ENCODE measurements at places on chromosomes 5 and 9.

- no peak for DNase-seq
Measured at GRCh38 chr9:37730256-37730655, 23.3 kb upstream of the TRMT10B start.

DNA sequence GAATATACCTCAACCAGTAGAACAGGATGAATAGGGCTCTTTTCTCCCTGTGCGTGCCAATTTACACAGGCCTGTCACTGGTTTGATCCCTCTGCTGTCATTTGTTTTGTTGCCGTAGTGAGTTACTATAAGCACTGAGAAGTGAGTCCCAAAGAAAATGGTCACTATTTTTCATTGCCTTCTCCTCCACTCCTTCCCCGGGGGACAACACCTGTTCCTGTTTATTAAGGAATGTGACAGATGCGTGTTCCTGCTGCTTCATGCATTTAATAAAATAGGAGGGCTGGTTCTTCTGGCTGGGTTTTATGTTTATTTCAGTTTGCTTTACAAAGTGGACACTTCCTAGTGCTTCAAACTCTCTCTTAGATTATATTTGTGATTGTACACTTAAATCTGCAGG lies 6.4 kb downstream of the THBS4 start:
- DNase-seq: no peak

DNA sequence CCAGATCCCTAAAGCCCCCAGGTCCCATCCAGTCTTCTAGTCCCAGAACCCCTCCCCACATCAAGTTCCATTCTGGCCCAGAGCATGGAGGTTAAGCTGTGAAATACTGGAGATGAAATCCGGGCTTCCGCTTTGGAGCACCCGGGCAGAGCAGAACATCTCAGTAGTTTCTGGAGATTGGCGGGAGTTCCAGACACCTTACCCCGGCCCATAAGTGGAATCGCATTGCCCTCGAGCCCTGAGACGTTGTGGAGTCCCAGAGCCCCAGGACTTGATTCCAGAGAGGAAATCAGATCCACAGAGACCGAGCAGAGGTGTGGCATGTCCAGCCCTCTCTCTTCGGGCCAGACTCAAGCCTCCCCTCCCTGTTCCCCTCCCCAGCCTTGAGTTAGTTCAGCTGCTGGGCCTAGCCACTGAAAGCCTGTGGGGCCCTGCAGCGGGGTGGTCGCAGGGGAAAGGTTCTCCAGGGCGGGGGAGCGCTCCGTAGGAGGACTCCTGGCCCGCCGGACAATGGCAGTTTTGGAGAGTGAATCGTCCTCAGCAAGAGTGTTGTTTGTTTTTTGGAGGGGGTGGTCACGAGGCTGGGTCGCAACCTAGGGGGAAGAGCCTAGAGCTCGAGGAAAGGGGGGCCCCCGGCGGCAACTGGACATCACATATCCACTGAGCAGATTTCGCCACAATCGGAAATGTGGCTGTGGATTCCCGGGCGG lies 1.0 kb upstream of the PAX5 start:
- no peak for DNase-seq

DNA sequence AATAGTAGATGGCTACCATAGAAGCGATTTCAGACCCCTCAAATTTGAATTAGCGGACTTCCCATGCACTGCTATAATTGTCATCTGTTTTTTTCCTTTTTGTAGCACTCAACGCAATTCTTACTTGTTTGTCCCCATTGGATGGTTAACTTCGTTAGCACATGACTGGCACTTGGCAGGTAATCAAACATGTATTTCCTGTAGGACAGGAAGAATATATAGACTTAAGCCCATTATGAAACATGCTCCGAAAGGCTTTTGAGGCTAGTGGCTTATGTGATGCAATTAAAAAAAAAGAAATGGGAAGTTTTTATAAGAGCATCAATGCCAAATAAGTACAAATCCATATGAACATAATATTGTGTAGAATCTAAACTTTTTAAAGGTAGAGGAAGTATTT lies 301.2 kb downstream of the PSAT1 start:
- no peak for DNase-seq

DNA sequence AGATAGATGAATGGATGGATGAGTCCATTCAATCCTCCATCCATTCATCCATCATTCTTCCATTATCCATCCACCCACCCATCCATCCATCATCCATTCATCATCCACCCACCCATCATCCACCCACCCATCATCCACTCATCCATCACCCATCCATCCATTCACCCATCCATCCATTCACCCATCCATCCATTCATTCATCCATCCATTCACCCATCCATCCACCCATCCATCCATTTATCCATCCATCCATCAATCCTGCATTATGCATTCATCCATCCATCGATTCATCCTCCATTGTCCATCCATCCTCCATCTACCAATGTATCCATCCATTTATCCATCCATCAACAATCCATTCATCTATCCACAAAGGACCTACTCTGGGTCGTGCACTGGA lies 12.8 kb upstream of the PHYKPL start:
- DNase-seq: no peak

GRCh38 chr5:119409235-119409815 lies 43.0 kb upstream of the HSD17B4 start:
- DNase-seq: no peak

- no peak for DNase-seq
Measured at GRCh38 chr9:77616191-77616590, 31.9 kb downstream of the GNA14 start.

DNA sequence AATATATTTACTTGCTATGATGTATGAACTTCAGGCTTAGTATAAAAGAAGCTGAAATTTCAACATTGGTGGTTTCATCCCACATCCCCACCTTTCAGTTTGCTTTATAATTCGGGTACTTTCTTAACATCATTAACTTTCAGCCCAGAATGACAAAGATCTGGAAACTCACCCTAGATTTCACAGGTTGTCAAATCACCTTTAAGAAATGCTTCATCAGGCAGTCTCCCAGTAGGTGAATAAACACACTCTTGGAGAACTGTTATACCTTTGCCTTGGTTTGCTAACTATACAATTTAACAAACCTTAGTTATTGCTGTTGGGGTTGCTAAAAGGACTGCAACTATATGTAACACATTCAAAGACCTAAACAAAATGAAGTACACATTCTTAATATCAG lies 54.4 kb downstream of the MLANA start:
- no peak for DNase-seq

- DNase-seq: no peak
Measured at GRCh38 chr9:117887383-117887782, 183.2 kb downstream of the TLR4 start.

DNA sequence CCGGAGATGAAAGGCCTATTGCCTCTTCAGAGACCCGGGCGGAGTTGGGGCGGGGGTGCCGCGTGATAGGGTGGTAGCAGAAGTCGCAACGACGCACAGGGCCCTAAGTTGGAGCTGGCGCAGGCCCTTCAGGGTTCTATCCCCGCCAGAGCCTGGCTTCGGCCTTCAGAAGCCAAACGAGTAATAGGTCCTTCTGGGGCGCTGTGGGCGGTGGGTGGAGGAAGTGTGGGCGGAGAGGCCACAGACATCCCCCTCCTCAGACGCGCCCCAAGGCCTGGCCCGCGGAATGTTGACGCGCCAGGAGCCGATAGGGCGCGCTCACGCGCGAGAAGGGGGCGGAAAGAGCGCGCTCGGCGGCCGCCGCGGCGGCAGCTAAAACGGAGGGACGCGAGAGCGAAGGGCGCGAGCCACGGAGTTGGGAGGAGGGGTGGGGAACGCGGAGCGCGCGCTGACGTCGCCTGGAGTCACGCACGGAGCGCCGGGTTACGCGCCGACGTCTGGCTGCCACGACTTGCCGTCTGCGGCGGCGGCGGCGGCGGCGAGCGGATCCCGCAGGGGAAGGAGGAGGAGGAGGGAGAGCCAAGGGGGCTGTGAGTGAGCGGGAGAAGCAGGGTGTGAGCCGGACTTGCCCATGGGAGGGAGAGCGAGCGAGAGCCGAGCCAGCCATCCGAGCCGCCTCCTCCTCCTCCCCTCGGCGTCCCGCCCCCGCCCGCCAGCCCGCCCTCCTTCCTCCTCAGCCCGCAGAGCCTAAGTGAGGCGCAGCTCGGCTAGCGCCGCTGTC lies 6.4 kb upstream of the PURA start:
- DNase-seq: no peak
